A549 treated with Mapracorat at 1 μM for 4 hours (cell line): ENCODE measurements at places on chromosomes 2 and 18. TPM values are rescaled to one million over a fixed set of nuclear protein-coding genes. Genes with fewer than 3 reads are reported as not detected.

Gene HOXD10
- 4.4 to 6.4 TPM (median 5.4 TPM) in 5 replicates for total RNA-seq

Gene IL36B
- total RNA-seq = 0.15 to 0.34 TPM (median 0.17 TPM) in 3 of 5 replicates, not detected in the others

Gene FHL2
- total RNA-seq = 56.6 to 75.1 TPM (median 62.8 TPM) in 5 replicates

Gene GNLY
- total RNA-seq = 0.23 to 0.30 TPM in 2 of 5 replicates, not detected in the others

Gene CWC22
- 9.6 to 14.7 TPM (median 11.4 TPM) in 5 replicates for total RNA-seq

Gene ZNF396
- 0.56 to 1.4 TPM (median 0.82 TPM) in 5 replicates for total RNA-seq
